Adipocyte (in vitro differentiated cells): ENCODE measurements at places on chromosomes 6 and 20.
A peak's percentile ranks its signal among the peaks of the same experiment; 100 is the strongest.

DNA sequence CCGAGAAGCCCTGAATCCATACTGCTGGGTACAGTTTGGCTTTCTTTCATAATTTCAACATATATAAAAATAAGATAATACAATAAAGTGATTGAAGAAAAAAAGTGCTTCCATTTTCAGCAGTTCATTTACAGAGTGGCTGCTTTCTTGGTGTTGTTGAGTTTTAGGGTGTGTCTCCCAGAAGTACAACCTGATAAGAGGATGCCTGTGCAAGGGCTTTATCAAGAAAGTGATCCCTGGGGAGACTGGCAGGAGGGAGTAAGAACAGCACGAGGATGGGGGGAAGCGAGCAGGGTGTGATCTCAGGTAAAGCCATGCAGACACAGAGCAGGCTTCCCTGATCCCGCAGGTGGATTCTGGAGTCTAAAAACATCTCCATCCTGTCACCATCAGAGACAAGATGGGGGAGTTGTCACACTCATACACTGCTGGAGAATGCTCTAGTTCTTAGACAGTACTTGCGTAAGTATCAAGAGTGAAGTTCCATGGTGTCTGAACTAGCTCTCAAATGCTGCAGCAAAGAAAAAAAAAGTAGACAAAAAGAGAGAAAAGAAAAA, 395.9 kb downstream of the CDH26 start:
- DNase-seq = no peak

GRCh38 chr6:72855471-72855870, 233.6 kb downstream of the KCNQ5 start:
- no peak for DNase-seq

DNA sequence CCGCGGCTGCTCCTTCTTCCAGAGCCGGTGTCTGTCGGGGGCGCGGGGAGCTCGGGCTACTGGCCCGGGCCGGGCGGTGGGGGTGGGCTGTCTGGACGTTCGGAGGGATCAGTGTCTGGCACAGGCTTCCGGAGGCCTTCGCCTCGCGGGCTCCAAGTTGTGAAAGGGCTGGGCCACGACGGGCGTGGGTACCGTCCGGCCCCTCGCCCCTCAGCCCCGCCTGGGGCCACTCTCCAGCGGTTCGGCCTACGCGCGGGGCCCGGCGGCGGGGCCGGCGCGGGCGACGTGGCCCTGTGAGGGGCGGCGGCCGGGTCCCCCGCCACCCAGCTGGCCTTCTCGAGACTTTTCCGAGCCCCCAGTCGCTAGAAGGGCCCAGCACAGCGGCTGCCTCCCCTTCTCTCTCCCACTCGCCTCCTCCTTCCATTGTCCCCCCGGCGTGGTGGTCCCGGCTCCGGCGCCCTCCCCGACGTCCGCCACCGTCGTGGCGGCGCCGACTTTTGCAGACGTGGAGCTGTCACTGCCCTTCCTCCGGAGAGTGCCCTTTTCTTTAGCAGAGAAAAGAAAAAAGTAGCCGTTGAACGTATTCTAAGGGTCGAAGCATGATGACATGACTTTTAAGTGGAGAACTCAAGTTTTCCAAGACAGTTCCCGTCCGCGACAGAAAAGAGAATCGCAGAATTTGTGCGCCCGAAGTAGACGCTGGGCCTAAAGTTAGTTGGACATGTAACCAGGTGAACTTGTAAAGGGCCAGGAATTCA, 571 bp downstream of the ITCH start:
- peak; percentile 73 for DNase-seq

GRCh38 chr6:7691675-7692452, 34.0 kb upstream of the BMP6 start:
- peak; percentile 58 for DNase-seq

GRCh38 chr20:19205981-19206396, 6.5 kb upstream of the SLC24A3 start:
- DNase-seq = peak; percentile 76

DNA sequence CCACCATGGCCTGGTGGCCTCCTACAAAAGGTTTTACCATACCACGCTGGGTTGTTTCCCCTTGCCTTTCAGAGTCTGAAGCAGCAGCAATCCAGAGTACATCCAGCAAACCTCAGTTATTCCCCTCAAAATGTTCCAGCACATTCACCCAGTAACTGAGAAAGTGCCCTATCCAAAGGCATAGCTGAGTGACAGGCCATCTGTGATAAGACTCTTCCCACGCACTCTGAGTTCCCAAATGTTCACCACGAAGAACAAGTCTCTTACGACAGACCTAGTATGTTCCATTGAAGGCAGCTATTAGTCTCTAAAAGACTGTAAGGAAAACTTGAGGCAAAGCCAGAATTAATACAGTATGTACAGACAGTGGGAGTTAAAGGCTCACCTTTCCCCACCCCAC, 31.6 kb upstream of the C20orf144 start:
- DNase-seq = no peak
